CD8-positive, alpha-beta T cell (primary cell): ENCODE measurements at places on chromosomes 5 and 9.

- no peak for DNase-seq
Observed at GRCh38 chr5:308672-309271, 12.7 kb upstream of the AHRR start.

GRCh38 chr5:4758550-4758949, 381.6 kb upstream of the ADAMTS16 start:
- no peak for DNase-seq

DNA sequence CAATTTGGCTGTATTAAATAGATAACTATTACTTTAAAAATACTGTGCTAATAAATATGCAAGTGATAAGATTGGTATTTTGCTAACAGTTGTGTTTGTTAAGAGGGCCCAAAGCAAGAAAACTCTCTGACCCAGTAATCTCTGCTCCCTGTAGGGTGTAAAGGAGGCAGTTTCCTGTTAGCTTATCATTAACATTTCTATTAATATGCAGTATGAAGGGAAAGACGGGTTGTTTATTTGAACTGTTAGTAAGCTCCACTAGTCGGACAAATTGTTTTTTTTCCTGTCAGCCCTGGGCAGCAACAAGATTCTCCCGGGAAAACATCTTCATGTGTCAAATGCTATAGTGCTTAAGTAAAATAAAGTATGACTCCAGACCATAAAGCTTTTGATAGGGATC, 35.6 kb downstream of the ERP44 start:
- DNase-seq: no peak

DNA sequence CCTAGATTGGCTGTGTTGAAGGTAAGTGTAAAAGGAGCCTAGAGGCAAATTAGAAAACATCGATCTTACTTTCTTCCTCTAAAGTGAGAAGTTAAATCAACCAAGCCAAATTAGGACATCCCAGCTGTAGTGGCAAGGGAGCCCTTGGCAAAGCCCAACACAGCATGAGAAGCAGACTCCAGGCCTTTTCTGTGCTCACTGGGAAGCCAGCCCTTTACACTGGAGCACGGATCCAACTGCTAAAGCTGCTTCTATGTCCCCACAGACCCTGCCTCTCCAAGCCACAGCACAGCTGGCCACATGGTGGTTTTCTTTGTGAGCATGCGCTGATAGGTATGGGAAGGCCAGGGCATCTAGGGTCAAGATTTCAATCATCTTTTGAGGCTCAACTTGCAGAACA, 94.1 kb downstream of the APBA1 start:
- DNase-seq: no peak

DNA sequence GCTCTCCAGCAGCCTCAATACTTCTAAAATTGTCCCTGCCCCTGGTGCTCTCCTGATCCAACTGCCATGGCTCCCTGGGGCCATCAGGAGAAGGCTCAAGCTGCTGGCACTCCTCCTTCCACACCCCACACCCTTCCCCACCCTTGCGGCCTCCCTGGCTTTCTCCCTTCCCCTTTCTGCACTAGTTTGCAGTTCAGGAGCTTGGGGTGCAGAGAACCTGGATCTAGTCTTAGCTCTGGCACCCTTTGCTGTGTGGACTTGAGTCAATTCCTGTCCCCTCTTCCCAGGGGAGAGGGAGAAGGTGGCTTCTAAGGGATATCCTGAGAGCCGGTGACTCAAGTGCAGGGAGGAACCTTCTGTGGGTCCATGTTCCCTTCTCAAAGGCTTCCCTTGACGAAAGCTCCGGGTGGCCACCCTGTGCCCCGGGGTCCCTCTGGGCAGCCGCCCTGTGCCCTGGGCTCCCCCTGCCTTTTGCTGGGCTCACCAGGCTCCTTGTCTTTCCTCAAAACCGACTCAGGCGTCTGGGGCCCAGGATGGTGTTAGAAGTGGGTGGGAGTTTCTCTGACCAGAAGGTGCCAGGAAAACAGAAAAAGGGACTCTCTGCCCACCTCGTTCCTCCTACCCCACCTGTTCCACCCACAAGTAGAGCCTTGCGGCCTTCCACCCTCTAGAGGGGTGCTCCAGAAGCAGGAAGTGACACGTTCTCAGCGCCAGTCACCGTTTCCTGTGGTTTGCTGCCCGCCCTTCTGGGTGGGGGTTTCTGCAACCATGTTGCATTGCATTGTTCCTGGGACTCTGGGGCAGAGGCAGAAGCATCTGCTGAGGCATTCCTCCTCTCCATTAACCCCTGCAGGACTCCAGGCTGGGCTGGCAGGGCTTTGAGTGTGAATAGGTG, 15.0 kb downstream of the GLIPR2 start:
- peak; percentile 94 for DNase-seq

- DNase-seq: no peak
Observed at GRCh38 chr5:112935675-112936074, 13.6 kb upstream of the REEP5 start.

GRCh38 chr9:87393706-87394230, 103.9 kb upstream of the DAPK1 start:
- no peak for DNase-seq

- no peak for DNase-seq
Observed at GRCh38 chr5:78565395-78565794, 83.2 kb downstream of the LHFPL2 start.

- no peak for DNase-seq
Observed at GRCh38 chr9:15222313-15222712, 84.7 kb downstream of the TTC39B start.

DNA sequence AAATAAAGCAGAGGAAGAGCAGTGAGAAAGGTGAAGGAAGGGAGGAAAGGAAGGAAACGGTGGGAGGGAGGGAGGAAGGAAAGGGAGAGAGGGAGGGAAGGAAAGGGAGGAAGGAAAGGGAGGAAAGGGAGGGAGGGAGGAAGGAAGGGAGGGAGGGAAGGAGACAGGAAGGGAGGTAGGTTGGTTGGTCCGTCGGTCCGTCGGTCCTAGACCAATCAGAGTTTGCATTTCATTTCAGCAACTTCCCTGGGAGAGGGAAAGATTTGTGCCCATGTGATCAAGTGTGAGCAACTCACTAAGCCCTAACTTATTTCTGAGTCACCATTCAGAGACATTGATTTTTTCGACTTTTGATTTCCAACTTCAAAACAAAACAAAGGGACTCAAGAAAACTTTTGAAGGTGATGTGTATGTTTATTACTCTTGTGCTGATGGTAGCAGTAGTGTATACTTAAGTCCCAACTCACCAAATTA, 18.8 kb downstream of the NANS start:
- no peak for DNase-seq

DNA sequence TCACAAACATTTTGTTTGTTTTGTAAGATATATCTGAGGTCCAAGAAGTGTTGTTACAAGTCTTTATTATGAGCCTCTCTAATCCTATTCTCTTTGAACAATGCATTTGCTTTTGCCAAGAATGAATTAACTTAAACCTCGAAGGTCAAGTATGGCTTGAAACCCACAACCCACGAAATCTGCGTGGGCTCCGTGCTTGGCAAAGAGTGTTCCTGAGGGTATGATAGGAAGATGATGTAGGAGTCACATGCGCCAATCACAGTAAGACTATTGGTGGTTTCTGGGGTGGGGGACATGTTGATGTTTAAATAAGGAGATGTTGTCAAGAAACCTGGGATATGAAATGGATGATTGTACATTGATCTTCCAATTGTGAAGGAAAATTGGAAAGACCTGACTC, 330.8 kb upstream of the RFX3 start:
- DNase-seq: no peak

DNA sequence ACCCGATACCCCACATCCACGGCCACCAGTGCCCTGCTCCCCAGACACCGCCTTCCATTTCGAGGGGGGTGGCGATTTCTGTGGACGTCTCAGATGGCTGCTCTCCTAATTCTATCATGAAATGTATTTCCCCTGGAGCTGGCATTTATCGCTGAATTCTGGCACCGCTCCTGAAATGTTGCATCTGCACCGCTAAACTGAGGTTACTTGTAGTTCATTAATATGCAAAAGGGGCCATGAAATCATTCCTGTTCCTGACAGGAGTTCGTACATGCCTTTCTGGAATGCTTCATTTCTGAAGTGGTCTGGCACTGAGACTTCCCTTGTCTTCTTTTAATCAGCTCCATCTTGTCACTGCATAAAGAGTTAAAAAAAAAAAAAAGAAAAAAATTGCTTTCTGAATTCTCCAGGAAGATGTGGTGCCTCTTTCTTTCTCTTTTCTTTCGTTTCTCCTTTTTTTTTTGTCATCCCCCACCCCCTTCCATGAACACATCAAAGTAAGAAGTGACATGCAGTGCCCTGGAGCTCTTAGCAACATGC, 97.7 kb upstream of the SMARCA2 start:
- DNase-seq: no peak

GRCh38 chr9:116365056-116365471, 211.5 kb downstream of the PAPPA start:
- DNase-seq: no peak

DNA sequence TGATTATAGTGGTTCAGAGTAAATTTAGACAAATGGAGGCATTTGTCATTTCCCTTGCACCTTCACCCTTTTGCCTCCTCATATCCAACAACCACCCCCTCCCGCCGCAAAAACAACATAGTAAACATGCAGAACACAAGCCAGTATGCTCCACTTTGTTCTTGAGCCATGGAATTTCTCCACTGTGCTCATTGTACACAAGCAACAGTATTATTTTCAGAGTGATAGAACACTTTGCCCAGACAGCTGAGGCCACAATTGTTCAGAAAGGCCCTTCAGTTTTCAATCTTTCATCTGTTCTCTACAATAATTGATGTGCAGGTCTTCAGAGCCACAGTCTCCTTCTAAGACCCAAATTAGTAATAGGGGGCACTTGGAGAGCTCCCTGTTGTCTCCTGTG, 272.8 kb upstream of the SLC30A5 start:
- DNase-seq: no peak

- DNase-seq: no peak
Observed at GRCh38 chr9:80797831-80798688, 891.3 kb downstream of the TLE1 start.

DNA sequence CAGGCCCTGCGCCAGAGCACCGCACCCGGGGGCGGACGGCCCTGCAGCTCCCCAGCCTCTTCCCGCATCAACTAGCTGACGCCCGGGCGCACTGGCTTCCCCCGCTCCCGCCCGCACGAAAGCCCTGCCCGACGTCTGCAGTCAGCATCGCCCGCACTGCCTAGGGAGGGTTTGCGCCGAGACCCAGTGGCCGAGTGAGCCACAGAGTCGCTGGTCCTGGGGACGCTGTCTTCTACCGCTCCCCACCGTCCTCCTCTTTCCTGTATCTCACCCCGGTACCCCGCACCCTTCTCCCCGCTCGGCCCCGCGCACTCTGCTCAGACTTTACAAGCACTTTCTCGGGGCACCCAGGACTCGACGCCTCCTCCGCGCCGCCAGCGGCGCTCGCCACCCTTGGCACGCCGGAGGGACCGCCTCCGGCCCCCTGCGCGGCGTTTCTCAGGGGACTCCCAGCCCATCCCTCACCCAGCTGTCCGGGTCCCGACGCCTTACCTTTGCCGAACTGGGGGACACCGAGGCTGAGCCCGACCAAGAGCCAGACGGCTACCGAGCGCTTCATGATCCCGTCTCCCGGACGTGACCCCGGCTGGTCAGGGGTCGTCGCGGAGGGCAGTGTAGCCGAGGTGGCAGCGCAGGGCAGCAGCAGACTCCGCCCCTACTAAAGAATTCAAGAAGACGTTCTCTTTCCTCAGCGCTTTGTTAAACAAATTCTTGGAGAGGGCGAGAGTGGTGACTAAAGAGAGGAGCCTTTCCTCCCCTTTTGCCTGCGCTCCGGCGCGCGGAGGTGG, 670 bp downstream of the EDIL3 start:
- DNase-seq: no peak

GRCh38 chr9:119873877-119874276, 504.6 kb upstream of the BRINP1 start:
- DNase-seq: no peak

GRCh38 chr9:114324492-114324891, 1.6 kb downstream of the ORM1 start:
- DNase-seq: no peak

GRCh38 chr9:90044263-90044662, 439.5 kb downstream of the GADD45G start:
- no peak for DNase-seq

DNA sequence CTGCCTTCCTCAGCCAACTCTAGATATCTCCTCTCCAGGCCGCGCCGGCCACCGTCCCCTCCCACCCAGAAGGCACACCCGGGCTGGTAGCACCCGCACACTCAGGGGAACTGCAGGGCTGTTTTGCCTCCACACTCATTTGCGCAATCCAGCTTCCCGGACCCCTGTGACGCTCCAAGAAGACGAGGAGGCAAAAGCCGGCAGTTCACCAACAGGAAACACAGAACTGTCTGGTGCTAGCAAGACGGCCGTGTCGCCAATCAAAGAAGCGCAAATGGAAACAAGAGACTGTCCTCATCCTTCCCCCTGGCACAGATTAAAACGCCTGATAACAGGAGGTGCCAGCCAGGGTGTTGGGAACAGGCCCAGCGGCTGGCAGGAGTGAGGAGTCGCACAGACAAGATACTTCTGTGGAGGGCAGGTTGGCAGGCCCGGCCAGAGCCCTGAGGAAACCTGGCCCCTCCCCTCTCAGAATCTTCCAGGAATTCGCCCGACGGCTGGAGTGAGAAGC, 7.8 kb downstream of the AGPAT2 start:
- no peak for DNase-seq

GRCh38 chr5:61019642-61020041, 74.6 kb downstream of the NDUFAF2 start:
- no peak for DNase-seq

GRCh38 chr9:38178237-38178636, 109.2 kb upstream of the SHB start:
- DNase-seq: no peak

- no peak for DNase-seq
Observed at GRCh38 chr9:17487467-17487866, 91.4 kb upstream of the SH3GL2 start.

GRCh38 chr5:65050140-65050539, 281.4 kb downstream of the CWC27 start:
- DNase-seq: no peak

- no peak for DNase-seq
Observed at GRCh38 chr9:131233556-131233955, 42.8 kb downstream of the FAM78A start.

DNA sequence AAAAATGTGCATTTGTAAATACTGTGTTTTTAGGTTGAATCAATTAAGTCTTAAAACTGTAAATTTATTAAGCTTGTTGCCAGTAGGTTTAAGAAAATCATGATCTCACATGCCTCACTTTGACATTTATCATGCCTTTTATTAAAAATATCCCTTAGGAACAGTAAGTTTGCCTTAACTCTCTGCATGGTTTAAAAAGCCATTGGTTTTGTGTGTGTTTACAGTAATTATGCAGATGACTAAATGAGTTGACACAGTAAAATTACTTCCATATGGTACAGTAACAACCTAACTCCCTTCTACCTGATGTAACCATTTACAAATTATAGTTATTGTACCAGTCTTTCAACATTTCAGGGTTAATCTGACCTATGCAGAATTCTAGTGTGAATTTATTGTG, 6.5 kb downstream of the RPS6 start:
- no peak for DNase-seq

- peak; percentile 98 for DNase-seq
Observed at GRCh38 chr5:139341689-139342422, at the start of gene PAIP2. Gene PAIP2, plus strand, starts transcription at chr5:139341854. Its CDS starts 21,931 bp downstream, at chr5:139363785.
